ENCODE measurements at places on chromosomes 12 and 14. TPM values are rescaled to one million over a fixed set of nuclear protein-coding genes. Genes with fewer than 3 reads are reported as not detected.

The KRT74 gene
- not detected for total RNA-seq

The JAG2 gene
- total RNA-seq, result 17.3 TPM

The TMEM119 gene
- 72.5 TPM for total RNA-seq

- no peak for DNase-seq
These were observed 855.2 kb downstream of the FSCB start for GRCh38 chr14:43651896-43652295.

GRCh38 chr14:58797010-58797429, 159.3 kb downstream of the DACT1 start:
- DNase-seq, result no peak

DNA sequence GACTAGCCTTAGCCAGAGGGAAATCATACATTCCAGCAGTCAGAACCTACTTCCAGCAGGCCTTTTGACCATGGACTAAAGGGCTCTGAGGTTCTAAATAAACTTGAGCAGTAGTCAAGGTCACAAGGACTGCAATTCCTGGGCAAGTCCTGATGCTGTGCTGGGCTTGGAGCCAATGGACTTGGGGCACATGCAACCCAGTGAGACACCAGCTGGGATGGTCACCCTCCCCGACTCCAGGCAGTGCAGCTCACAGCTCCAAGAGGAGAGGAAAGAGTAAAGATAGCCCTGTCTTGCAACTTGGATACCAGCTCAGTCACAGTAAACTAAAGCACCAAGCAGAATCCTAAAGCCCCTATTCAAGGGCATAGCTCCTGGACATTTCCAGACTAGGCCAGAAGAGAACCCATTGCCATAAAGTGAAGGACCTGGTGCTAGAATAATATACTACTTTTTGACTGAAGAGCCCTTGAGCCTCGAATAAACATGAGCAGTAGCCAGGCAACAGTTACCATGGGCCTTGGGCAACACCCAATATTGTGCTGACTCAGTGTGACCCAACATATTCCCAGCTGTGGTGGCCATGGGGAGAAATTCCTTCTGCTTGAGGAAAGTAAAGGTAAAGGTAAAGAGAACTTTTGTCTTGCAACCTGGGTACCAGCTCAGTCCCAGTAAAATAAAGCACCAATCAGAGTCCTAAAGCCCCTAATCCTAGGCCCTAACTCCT, 226.2 kb upstream of the CLEC14A start:
- no peak for DNase-seq

GRCh38 chr12:118327391-118327790, 45.3 kb downstream of the TAOK3 start:
- no peak for DNase-seq

- no peak for DNase-seq
These were observed 36.0 kb downstream of the CDK17 start for GRCh38 chr12:96364092-96364700.

DNA sequence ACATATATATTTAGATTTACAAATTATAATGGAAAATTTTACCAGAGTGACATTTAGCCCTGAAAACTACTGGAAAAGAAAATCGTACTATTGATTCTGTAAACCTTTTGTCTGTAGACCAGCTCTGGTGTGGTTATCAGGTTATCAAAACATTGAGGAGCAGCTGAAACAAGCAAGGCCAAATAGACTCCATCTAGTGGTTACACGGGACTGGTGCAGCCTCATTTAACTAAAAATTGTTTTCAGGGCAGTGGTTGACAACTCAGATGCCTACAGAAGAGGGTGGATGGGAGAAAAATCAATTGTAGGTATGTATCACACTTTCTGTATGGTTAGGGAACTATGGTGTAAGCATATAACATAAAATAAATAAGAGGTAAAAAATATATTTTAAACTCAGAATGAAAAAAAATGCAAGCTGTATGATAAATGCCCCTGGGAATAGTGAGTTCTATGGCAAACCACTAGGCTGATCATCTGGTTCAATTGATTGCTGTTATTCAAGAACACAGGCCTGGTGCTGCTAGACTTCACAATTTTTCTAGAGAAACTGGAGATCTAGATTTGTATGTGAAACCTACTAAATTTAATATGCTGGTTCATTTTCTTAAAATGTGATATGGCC, 51.2 kb downstream of the ACSS3 start:
- no peak for DNase-seq

GRCh38 chr12:114694436-114695304, 10.7 kb upstream of the TBX3 start:
- DNase-seq, result no peak
